ENCODE measurements at places on chromosomes 12 and 14.

- DNase-seq, result peak; percentile 40
Observed at GRCh38 chr12:46187023-46187422, 81.8 kb downstream of the SLC38A1 start.

DNA sequence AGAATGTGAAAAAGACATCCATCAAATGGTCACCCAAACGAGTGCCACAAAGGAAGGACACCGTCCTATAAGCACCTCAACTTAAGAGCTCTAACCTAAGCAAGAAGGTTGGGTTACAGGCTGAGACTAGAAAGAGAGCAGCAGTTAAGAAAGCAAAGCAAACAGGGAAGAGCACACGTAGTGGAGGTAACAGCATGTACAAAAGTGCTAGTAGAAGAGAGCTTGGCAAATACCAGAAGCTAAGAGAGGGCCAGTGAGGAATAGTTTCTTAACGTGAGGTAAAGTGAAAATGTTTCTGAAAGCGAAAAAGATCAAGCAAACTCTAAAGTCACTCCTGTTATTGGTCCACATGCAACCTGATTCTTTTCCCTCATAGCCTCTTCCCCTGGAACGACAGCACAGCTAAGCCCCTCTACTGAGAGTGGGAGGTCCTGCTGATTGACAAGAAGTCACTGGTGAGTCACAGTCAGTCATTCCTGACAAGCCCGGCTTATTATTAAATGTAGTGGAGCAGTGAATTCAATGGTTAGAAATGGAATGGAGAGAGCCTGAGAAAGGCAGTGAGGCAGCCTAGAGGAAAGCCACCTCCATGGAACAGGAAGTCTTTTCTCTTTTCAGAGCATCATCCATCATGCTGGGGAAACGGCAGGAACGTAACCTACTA is 204.4 kb downstream of the SLC25A21 start:
- no peak for DNase-seq

- peak; percentile 41 for DNase-seq
Observed at GRCh38 chr14:20684662-20685456, 499 bp downstream of the RNASE4 start.

DNA sequence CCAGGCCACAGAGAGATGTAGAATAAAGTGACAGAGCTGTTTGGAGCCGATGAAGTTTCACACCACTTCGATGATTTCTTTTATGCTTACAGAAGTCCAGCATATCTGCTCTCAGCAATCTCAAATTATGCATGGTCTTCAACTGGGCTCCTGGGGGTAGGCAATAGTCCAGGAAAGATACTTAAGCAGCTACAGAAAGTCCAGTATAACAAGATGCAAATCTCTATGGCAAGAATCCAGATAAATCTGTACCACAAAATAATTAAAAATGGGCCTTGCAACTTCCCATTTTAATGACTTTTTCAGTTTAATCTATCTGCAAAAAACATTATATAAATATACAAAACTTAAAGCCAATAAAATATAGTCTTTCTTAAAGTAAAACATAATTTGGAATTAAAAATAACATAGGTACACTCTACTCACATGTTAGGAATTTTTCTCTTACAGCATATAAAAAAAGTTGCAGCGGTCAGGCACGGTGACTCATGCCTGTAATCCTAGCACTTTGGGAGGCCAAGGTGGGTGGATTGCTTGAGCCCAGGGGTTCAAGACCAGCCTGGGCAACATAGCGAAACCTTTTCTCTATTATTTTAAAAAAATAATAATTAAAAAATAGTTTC is 20.5 kb upstream of the RAD51AP1 start:
- DNase-seq, result no peak

GRCh38 chr14:96797582-96798349 is 584 bp downstream of the VRK1 start:
- DNase-seq, result no peak

DNA sequence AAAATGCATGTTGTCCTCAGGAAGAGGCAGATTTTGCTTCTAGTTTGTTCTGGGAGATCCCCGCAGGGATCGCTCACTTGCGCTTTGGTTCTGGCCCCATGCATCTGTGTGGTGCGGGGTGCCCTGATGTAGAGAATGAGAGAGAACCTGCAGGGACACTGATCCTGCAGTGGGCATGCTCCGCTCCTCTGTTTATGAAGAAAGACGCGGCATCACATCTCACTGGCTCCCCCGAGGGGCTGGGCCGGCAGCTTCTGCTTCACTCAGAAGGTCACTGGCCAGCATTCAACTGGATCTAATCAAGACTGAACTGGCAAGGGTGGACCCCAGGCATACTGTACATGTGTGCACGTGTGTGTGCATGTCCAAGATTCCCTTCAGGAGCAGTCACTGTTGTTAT is 164.2 kb downstream of the CALM1 start:
- no peak for DNase-seq

- no peak for DNase-seq
Observed at GRCh38 chr14:72640911-72641485, 252.9 kb downstream of the DPF3 start.
